GM18507 (cell line): ENCODE measurements at places on chromosomes 11 and 22.

DNA sequence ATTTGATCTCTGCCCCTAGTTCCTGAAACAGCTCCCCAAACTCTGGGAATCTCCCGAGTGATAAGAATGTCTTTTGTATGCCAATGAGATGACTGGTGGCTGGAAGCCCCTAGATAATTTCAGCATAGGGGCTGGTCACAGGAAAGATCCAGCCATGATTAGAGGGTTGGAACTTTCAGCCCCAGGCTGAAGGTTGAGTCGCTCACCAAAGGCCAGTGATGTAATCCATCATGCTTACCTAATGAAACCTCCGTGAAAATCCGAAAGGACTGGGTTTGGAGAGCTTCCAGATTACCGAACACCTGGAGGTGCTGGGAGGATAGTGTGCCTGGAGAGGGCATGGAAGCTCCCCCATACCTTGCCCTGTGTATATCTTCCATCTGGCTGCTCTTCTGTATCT lies 26.0 kb downstream of the LRRC32 start:
- no peak for DNase-seq

DNA sequence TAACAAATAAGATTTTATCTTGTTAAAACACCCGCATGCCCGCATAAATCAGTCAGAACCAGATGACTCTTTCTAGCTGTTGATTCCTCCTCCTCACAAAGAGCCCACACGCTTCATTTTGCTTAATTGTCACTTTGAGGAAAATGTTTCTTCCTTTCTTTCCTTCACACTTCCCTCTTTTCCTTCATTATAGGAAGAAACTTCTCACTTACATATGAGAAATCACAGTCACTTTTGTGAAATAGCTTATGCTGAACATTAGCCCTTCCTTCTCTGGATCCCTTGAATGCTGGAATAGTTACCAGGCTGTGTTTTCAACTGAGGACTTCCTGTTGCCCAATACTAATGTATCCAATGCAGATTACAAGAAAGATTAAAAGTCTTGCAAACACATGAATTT lies 5.8 kb downstream of the MS4A6E start:
- no peak for DNase-seq

GRCh38 chr11:112465433-112466024 lies 204.9 kb upstream of the PLET1 start:
- no peak for DNase-seq

DNA sequence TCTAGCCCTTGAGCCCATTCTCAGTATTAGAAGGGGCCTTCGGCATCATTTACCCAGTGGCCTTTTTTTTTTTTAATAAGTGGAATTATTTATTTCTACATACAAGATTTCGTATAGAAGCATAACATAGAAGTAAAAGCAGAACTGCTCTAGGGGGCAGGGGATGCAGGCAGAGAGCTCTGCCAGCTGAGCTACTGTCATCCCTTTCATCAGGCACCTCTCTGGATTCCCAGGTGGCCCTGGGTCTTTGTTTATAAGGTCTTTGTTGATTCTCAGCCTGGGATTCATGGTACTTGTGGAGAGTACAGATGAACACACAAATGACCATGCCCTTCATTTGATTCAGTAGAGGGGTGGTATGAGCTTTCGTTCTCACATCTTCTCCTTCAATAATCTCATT lies 66.4 kb downstream of the GAB2 start:
- no peak for DNase-seq

GRCh38 chr11:128757886-128758612 lies 64.2 kb downstream of the FLI1 start:
- peak; percentile 47 for DNase-seq

GRCh38 chr11:70901951-70902521 lies 350.3 kb downstream of the SHANK2 start:
- no peak for DNase-seq

GRCh38 chr11:94857337-94857736 lies 89.2 kb downstream of the AMOTL1 start:
- DNase-seq = no peak

- no peak for DNase-seq
Observed at GRCh38 chr11:14386895-14387480, 28.0 kb upstream of the RRAS2 start.

DNA sequence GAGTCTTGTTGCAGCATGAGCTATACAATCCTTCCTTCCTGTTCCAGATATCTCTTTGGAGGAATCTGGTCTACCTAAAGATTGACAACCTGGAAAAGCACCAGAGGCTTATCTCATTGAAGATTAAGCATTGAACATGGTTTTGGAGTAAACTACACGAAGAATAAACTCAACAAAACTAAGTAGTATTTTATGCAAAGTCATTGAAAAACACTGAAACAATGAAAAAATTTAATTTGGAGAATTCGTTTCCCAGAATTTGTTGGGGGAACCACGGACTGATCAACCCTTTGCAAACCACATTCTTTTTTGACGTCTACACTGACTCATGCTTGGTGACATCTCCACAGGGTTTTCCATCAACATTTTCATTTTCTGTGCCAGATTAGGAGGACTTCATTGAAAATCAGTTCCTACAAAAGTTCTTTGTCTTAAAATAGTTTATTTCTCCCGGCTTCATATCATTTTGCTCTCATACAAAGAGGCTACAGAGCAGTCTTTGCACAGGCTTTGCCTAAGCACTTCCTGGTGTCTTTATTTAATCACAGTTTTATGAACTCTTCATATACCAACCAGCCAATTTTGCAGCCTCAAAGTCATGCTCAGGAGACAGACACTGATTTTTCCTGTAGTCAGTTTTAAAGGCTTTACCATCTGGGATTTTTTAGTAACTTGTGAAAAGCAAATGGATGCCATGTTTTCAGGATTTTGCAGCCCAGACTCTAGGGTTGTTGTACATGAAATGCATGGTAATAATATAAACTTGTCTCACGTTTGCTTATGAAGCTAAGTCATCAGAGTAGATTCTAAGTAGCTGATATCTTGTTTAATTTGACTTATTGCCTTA lies 186.3 kb downstream of the C11orf91 start:
- no peak for DNase-seq

GRCh38 chr11:196786-197731 lies 4.2 kb downstream of the SCGB1C1 start:
- no peak for DNase-seq

DNA sequence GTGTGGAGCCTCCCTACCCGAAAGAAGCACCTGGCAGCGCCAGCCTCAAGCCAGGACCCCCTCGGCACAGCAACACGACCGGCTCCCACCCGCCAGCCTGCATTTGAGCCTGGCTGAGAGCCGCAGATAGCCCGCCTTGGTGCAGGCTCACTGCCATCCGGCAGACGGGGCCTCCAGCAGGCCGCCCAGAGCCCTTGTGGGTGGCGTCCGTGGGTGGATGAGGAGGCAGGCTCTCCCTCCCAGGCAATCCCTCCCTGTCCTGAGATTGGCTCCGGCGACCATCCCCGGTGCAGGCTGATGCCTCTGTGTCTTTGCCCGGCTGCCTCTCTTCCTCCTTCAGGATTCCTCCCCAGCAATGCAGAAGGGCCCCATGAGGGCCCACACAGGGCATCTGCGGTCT lies 1527.9 kb downstream of the BRD1 start:
- no peak for DNase-seq

DNA sequence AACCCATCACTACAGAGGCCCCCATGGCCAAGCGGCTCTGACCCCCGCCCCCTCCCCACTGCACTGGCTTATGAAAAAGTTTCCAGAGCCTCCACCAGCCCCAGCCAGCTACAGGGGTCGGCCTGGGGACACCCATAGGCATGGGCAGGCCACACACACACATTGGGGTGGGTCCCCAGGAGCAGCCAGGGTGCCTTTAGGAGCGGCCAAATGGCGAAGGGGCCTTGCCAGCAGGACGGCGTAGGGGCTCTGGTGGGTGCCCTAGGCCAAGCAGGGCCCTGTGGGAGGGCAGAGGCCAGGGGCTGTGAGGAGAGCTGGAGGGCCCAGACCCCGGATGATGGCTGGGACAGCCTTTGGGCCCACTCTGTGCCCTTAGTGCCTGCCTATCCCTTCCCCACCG lies 10.1 kb downstream of the TSSC4 start:
- DNase-seq = no peak

- DNase-seq = no peak
Observed at GRCh38 chr22:32342977-32343376, 14.7 kb upstream of the RFPL3 start.
